ENCODE measurements at places on chromosomes 16 and 17.

DNA sequence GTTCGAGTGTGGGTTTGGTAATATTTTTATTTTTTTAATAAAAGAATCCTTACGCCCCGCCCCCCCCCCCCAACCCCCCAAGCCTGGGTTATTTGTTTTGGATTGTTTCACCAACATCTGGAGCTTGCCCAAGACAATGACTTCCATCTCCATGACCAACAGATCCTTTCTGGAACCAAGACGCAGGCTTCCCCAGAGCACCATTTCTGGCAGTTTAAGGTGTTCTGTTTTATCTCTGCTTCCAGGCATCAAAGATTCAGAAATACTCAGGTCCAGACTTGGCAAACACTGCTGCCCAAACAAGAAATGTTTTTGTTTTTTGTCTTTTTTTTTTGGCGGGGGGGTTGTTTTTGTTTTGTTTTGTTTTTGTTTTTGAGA is 56.1 kb downstream of the PLXDC1 start:
- DNase-seq = no peak

DNA sequence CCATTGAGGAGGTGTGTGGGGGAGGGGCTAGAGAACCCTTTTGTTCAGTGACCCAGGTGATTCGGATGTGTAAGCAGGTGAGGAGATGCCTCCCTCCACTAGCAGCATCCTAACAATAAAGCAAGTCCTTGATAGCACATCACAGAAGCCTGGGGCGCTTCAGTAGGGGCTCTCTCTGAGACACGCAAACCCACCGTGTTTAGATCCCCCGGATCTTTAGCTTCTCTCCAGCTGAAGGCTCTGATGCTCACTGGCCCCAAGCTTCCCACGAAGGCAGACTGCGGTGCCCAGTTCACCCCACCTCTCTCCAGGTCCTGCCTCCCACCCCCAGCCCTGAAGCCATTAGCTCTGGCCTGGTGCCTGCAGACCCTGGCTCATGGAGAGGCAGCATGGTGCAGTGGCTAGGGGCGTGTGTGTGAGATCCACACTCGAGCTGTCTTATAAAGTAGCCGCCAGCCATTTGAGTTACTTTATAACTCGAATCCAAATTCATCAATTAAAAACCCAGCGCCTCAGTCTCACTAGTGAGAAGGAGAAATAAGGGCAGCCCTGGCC is 204.7 kb upstream of the TNRC6C start:
- no peak for DNase-seq

DNA sequence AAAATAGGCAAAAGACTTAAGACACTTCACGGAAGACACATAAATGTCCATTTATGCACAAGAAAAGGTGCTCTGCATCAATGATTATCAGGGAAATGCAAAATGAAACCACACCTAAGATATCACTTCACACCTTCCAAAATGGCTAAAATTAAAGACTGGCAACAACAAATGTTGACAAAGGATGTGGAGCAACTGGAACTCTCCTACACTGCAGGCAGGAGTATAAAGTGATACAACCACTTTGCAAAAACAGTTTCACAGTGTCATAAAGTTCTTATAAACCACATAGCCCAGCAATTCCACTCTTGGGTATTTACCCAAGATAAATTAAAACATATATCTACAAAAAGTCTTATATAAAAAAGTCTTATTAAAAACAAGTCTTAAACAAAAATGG is 7.8 kb downstream of the BBS2 start:
- no peak for DNase-seq

GRCh38 chr16:78805556-78805955 is 706.1 kb downstream of the WWOX start:
- DNase-seq = no peak

DNA sequence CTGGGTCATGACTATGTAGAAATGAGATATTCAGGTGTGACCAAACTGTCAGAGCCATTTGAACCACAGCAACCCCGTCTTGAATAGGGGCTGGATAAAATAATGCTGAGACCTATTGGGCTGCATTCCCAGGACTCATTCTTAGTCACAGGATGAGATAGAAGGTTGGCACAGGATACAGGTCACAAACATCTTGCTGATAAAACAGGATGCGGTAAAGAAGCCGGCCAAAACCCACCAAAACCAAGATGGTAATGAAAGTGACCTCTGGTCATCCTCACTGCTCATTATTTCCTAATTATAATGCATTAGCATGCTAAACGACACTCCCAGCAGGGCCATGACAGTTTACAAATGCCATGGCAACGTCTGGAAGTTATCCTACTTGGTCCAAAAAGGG is 545.5 kb downstream of the TMEM114 start:
- no peak for DNase-seq

DNA sequence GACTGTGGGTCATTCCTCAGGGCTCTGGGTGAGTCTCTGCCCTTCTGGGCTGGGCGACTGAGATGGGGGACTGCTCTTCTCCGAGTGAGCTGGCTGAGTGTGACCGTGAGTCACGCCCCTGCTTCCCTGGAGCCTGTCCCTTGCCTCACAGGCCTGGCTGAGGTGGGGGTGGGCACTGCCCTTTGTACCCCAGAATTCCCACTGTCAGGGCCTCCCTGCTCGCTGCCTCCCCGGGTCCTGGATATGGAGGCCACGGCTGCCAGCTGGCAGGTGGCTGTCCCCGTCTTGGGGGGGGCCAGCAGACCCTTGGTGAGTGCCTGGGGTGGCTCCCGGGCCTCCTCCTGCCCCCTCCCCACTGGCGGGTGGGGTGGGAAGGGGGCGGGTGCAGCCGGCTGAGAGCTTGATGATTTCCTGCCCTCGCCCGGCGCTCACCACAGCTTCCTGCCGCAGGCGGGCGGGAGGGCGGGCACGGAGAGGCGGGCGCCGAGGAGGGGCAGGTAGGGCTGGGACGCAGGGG is at the start of gene LAT:
Gene LAT, plus strand, starts transcription at position 434 of the 517 bp plus-strand sequence. CDS start 366 bp downstream, outside the sequence.
- no peak for DNase-seq

GRCh38 chr17:4956493-4957061 is 5.7 kb downstream of the ENO3 start:
- no peak for DNase-seq
